B cell (primary cell): ENCODE measurements at places on chromosomes 1 and 21.

DNA sequence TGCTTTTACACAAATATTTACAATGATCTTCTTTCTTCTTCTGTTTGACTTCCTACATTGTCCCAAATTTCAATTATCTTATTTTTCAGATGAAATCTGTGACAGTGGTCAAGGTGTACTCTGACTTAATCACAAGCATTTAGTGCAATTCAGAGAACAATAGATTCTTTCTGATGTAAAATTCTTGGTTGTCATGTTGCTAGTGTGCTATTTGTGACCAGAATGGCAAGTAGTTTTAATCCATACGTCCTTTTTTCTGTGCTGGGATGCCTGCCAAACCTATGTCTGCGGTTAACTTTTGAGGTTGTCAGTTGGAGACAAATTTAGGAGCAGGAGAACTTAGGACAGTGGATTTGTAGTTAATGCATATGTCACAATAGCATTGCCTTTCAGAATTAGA lies 31.0 kb downstream of the NCAM2 start:
- no peaks in the 10 kb centered on the region for H3K27me3 ChIP-seq
- H3K4me3 ChIP-seq, result no peak overlapping the region
- no peaks in the 10 kb centered on the region for H3K4me1 ChIP-seq
- no peak for DNase-seq
- no peak overlapping the region for H3K27ac ChIP-seq

- no peak for DNase-seq
- no peak overlapping the region for H3K27ac ChIP-seq
- peaks cover 4% of the 10 kb centered on the region for H3K36me3 ChIP-seq
- peaks cover 10% of the 10 kb centered on the region for H3K4me1 ChIP-seq
- no peak overlapping the region for H3K4me3 ChIP-seq
These were observed 112.1 kb downstream of the PCNX2 start for GRCh38 chr1:233183226-233184020.

GRCh38 chr1:234997201-234997895 lies 131.3 kb downstream of the TOMM20 start:
- no peaks in the 10 kb centered on the region for H3K4me1 ChIP-seq
- no peaks in the 10 kb centered on the region for H3K27me3 ChIP-seq
- DNase-seq, result no peak
- H3K27ac ChIP-seq, result no peak overlapping the region
- H3K4me3 ChIP-seq, result no peak overlapping the region
- no peaks in the 10 kb centered on the region for H3K36me3 ChIP-seq

- H3K36me3 ChIP-seq, result peaks cover 8% of the 10 kb centered on the region
- DNase-seq, result no peak
These were observed 583 bp downstream of the MEF2D start for GRCh38 chr1:156499842-156500542.

- no peak overlapping the region for H3K27ac ChIP-seq
- no peaks in the 10 kb centered on the region for H3K27me3 ChIP-seq
- no peaks in the 10 kb centered on the region for H3K4me1 ChIP-seq
- H3K36me3 ChIP-seq, result no peaks in the 10 kb centered on the region
These were observed 61.3 kb downstream of the TRABD2B start for GRCh38 chr1:47935856-47936255.

GRCh38 chr1:214012418-214012817 lies 24.6 kb downstream of the PROX1 start:
- DNase-seq, result no peak
- H3K4me1 ChIP-seq, result no peaks in the 10 kb centered on the region
- H3K27me3 ChIP-seq, result no peaks in the 10 kb centered on the region
- no peak overlapping the region for H3K27ac ChIP-seq
- H3K36me3 ChIP-seq, result no peaks in the 10 kb centered on the region

DNA sequence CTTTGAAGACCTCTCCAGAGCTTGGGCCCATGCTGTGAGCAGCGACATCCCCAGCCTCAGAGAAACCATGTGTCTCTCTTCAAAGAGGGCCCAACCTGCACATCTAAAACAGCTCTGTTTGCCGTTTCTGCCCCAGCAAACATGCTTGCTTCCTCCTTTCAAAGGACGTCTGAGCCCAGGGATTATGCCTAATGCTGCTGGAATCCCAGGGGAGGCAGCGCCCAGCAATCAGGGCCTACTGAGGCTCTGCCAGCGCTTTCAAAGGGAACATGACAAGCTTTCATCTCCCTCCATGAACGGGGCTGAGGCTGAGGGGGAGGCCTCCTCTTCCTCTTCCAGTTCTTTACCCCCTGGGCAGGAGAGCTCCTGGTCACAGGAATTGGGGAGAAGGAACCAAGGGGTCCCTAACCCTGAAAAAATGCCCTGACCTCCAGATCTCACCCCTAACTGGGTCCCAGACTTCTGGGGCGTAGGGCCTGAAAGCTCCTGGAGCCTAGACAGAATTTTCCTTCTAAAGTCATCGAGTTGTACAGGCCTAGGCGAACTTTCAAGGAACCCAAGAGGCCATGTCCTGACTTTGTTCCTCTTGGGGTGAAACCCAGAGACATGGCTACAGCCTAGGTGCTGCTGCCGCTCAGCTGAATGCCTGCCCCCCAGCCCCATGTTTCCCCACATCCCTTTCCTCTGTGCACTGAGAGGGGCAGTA lies 13.4 kb upstream of the ASCL5 start:
- peaks cover 44% of the 10 kb centered on the region for H3K36me3 ChIP-seq
- no peak for DNase-seq
- no peak overlapping the region for H3K27ac ChIP-seq

GRCh38 chr21:32690085-32690484 lies 37.7 kb downstream of the SYNJ1 start:
- no peaks in the 10 kb centered on the region for H3K4me1 ChIP-seq
- no peaks in the 10 kb centered on the region for H3K27me3 ChIP-seq
- H3K36me3 ChIP-seq, result no peaks in the 10 kb centered on the region
- H3K27ac ChIP-seq, result no peak overlapping the region

DNA sequence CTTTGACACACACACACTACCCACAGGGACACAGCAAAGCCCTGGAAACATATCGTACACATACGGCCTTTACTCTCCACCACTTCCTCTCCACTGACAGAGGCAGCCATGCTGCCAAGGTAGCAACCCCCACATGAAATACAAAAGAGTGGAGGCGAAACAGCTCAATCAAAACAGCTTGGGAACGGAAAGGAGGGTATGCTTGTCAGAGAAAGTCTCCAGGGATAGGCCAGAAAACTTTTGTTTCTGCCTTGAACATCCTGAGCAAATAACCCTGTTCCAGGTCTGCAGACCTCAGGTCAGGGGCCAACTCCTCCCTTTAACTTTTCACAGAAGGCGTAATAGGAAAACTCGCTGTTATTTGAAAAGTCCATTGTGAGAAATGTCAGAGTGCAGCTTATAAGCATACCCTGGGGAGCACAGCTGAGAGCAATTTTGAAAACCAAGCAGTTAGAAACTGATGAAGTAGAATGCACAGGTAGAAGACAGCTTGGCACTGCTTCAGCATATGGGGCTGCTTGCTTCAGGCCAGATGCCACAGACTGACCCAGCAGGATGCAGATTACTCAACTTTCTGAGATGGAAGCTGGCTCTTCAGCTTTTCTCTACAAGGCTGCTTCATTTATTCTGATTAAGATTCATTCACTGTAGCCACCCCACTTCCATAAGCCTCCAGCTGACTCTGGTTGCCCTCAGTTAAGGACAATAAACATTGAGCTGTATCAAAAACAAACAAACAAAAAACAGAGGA lies 18.0 kb downstream of the KIAA0319L start:
- peaks cover 10% of the 10 kb centered on the region for H3K36me3 ChIP-seq
- no peaks in the 10 kb centered on the region for H3K27me3 ChIP-seq

DNA sequence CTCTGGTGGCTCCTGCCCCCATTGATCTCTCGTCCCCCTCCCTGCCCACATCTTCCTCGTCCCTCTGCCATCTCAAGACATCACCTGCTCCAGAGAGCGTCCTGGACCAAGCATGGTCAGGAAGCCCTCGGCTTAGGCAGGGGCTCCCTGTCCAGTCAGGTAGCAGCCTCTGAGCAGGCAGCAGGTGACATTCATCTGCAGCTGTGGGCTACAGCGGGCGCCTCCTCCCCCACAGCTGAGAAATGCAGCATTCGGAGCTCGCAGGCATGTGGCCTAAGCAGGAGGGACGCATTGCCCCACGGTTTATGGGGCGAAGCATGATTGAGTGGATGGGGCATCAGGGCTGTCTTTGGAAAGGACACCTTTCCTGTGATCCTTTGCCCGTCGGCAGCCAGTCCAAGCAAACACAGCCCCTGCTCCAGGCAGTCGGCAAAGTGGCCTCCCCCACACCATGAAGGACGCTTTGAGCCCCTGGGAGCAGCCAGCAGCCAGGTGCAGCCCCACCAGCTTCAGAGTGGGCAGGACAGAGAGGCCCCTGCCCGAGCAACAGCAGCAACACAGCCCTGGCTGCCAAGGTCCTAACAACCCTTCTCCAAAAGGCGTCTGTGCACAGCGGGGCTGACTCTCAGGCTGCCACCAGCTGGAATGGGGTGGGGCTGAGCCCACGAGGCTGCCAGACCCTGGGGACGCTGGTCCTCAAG lies 234.1 kb upstream of the VAMP3 start:
- no peaks in the 10 kb centered on the region for H3K4me1 ChIP-seq
- no peaks in the 10 kb centered on the region for H3K27me3 ChIP-seq
- no peak overlapping the region for H3K4me3 ChIP-seq
- no peak overlapping the region for H3K27ac ChIP-seq
- DNase-seq, result no peak
